ENCODE measurements at places on chromosomes 7 and 10. TPM values are rescaled to one million over a fixed set of nuclear protein-coding genes. Genes with fewer than 3 reads are reported as not detected.

CFAP46 gene
- not detected for total RNA-seq

DNA sequence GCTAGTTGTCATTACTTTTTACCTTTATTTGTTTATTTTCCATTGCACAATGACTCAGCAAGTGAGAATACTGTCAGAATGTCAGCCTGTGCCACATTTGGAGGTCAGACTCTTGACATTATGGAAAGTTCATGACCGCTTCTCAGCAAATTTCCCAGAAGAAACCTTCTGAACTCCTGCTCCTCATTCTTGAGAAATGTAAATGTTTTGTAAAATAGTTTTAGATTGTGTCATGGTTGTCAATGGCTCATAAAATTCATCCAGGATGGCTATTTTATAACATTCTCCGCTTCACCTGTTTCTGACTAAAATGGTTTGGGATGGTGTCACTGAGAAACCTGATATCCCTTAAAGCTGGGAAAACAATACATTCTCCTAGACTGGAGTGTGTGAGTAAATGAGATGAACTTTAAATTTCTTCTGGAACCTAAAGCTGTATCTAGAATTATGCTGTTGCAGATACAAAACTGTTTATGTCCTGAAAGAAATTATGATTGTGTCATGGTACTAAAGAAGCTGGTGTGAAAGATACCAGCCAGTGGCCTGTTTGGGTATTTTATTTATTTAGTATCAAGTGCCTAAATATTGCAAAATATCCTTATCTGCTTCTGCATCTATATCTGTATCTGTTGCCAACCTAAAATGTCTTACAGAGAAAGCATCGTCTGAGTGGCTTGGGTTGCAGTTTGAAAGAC, 671.7 kb downstream of the GATA3 start:
- no peak for DNase-seq
- no peaks in the 10 kb centered on the region for H3K36me3 ChIP-seq
- no peaks in the 10 kb centered on the region for H3K4me1 ChIP-seq
- H3K27me3 ChIP-seq: no peaks in the 10 kb centered on the region
- no peak overlapping the region for H3K4me3 ChIP-seq
- H3K27ac ChIP-seq: no peak overlapping the region

GRCh38 chr7:91240376-91240941, 23.8 kb upstream of the FZD1 start:
- no peaks in the 10 kb centered on the region for H3K36me3 ChIP-seq
- no peak overlapping the region for H3K4me3 ChIP-seq
- DNase-seq: no peak
- H3K4me1 ChIP-seq: no peaks in the 10 kb centered on the region
- no peak overlapping the region for H3K27ac ChIP-seq
- no peaks in the 10 kb centered on the region for H3K27me3 ChIP-seq

DNA sequence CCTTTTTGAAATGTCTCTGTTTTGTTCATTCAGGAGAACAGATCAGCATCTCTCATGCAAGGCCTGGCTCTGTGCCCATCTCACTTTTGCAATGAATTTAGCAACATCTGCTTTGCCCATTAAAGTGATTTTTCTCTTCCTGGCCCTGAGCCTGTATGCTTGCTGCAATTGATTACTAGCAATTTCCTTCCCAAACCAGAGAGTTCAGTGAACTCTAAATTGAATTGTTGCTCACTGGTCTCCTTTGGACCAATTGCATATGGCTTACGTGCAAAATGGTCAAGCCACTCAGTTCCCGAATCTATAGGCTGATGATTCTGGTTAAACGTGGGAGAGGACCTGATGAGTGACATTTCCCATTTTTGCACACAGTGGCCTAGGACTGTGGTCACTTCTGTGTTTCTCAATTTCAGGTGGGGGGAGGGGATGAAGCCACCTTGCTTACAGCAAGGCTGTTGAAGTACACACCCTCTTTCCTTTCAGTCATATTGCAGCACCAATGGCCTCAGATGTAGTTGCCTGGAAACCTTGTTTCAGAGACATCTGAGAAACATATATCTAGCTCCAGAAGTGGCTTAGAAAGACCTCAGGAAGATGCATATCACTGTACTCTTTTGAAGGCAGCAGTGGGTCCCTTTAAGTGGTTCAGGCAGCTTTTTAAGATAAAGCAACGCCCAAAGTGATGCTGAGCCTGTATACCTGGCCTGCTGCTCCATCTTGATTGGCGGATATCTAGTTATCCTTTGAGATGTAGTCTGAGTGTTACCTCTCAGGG, 201.4 kb downstream of the PTEN start:
- peaks cover 40% of the 10 kb centered on the region for H3K4me1 ChIP-seq
- peak; percentile 72 for DNase-seq
- H3K4me3 ChIP-seq: no peak overlapping the region
- peaks cover 2% of the 10 kb centered on the region for H3K36me3 ChIP-seq
- peaks cover 8% of the 10 kb centered on the region for H3K27me3 ChIP-seq
- H3K27ac ChIP-seq: peak overlapping the region; percentile 29

- peaks cover 5% of the 10 kb centered on the region for H3K4me1 ChIP-seq
- no peaks in the 10 kb centered on the region for H3K36me3 ChIP-seq
- H3K4me3 ChIP-seq: no peak overlapping the region
- H3K27me3 ChIP-seq: peaks cover 40% of the 10 kb centered on the region
- no peak overlapping the region for H3K27ac ChIP-seq
Measured at GRCh38 chr7:140646931-140647647, 6.5 kb upstream of the DENND2A start.

DNA sequence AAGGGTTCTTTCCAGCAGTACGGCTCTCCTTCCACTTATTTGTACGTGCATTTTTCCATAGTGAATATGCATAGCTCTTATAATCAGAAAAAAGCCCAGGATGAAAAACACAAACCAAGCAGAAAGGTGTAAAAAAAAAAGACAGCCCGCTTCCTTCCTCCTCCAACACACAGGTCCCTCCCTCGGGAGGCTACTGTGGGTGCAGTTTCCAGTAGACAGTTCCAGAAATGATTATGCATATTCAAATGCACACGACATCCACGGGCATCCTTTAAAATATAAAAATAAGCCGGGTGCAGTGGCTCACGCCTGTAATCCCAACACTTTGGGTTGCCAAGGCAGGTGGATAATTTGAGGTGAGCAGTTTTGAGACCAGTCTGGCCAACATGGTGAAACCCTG, 59.9 kb downstream of the TNRC18 start:
- H3K27me3 ChIP-seq: no peaks in the 10 kb centered on the region
- peaks cover 36% of the 10 kb centered on the region for H3K36me3 ChIP-seq
- peaks cover 18% of the 10 kb centered on the region for H3K4me1 ChIP-seq
- H3K4me3 ChIP-seq: peak overlapping the region; percentile 47
- DNase-seq: no peak
- peak overlapping the region; percentile 51 for H3K27ac ChIP-seq

Measured in activated CD4-positive, alpha-beta T cell treated with anti-CD3 and anti-CD28 coated beads, Interleukin-2, amount 10 ng/mL, durations not matched to agents 24 days and 14 days (primary cell).